ENCODE measurements at places on chromosomes 2 and 18. TPM values are rescaled to one million over a fixed set of nuclear protein-coding genes. Genes with fewer than 3 reads are reported as not detected.

GRCh38 chr18:79366177-79367094, 29.3 kb upstream of the NFATC1 start:
- H3K27ac ChIP-seq: no peak overlapping the region
- no peaks in the 10 kb centered on the region for H3K27me3 ChIP-seq
- no peaks in the 10 kb centered on the region for H3K4me1 ChIP-seq
- no peaks in the 10 kb centered on the region for H3K36me3 ChIP-seq
- DNase-seq: no peak
- no peak overlapping the region for H3K4me3 ChIP-seq

The MDH1B gene
- 23.9 TPM for total RNA-seq

DNA sequence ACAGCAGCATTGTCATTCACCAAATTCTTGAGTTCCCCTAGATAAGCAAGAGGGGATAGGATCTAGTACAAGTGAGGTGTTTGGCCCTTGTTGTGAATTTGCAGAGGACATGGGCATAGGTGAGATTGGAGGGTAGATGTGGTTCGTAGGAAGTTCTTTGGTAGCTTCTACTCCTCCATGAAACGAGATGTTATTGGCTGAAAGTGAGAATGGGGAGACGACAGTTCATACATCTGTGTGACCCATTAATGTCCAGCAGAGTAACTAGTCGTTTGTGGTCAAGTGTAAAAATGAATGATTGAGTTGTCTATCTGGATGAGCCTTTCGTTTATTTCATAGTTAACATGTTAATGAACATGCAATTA, 90.4 kb downstream of the UBE2E3 start:
- no peak for DNase-seq
- no peaks in the 10 kb centered on the region for H3K36me3 ChIP-seq
- no peaks in the 10 kb centered on the region for H3K27me3 ChIP-seq
- no peak overlapping the region for H3K27ac ChIP-seq

The TWSG1 gene
- 12.4 TPM for total RNA-seq

- no peaks in the 10 kb centered on the region for H3K36me3 ChIP-seq
- DNase-seq: no peak
- no peaks in the 10 kb centered on the region for H3K4me1 ChIP-seq
These were observed 32.1 kb downstream of the E2F6 start for GRCh38 chr2:11433822-11434221.

GRCh38 chr2:86580560-86580959, 17.3 kb upstream of the CHMP3 start:
- no peak overlapping the region for H3K27ac ChIP-seq
- DNase-seq: no peak
- no peaks in the 10 kb centered on the region for H3K4me1 ChIP-seq
- no peaks in the 10 kb centered on the region for H3K27me3 ChIP-seq
- H3K4me3 ChIP-seq: no peak overlapping the region

GRCh38 chr18:677145-677544, 19.7 kb downstream of the TYMS start:
- H3K27ac ChIP-seq: no peak overlapping the region
- no peaks in the 10 kb centered on the region for H3K27me3 ChIP-seq
- no peaks in the 10 kb centered on the region for H3K4me1 ChIP-seq
- H3K4me3 ChIP-seq: no peak overlapping the region
- no peaks in the 10 kb centered on the region for H3K36me3 ChIP-seq

The CCDC178 gene
- not detected for total RNA-seq
